ENCODE measurements at places on chromosomes 6 and 20.

- peak; percentile 70 for DNase-seq
These were observed 512.9 kb downstream of the UTRN start for GRCh38 chr6:144797881-144798589.

GRCh38 chr6:17415321-17415720, 21.9 kb downstream of the CAP2 start:
- no peak for DNase-seq

- DNase-seq, result no peak
These were observed 125.9 kb upstream of the MLIP start for GRCh38 chr6:53985366-53985765.

DNA sequence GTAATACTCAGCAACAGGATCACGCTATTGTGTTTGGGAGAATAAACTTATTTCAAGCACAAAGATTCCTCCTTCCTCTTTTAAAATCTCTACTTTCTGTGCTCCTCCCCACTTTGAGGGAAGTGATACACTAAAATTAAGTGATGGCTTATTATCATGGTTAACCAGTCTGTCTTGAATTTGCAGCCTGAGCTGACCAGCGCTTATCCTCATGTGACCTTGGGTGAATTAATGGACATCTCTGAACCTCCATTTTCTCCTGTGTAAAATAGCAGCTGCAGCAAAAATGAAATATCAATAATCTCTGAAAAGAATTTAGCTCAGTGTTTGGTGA, 222.6 kb downstream of the BCAS1 start:
- no peak for DNase-seq

DNA sequence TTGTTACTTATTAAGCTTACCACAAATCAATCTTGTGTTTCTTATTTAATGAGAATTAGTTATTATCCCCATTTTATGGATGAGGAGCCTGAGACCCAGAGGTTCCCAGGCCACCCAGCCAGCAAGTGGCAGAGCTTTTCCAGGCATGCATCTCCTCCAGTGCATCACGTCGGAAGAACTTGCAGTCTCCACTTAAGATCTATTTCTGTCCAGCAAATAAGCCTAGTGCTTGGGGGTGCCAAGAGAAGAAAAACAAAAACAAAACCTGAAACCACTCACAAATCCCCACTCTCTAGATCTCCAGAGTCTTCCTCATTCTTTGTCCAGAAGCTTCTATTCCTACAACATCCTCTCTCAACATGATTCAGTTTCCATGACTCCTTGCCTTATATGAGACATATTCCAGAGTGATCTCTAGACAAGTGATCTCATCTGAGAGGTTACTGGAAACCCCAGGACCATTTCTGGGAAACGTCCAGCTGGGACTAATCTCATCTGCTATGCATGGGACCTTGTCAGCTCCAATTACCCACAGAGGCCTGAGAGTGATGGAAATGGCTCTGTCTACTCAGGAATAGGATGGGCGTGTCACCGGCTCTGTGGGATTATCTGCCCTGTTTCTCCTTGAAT, 4.1 kb downstream of the GUCA1B start:
- DNase-seq, result peak; percentile 61

DNA sequence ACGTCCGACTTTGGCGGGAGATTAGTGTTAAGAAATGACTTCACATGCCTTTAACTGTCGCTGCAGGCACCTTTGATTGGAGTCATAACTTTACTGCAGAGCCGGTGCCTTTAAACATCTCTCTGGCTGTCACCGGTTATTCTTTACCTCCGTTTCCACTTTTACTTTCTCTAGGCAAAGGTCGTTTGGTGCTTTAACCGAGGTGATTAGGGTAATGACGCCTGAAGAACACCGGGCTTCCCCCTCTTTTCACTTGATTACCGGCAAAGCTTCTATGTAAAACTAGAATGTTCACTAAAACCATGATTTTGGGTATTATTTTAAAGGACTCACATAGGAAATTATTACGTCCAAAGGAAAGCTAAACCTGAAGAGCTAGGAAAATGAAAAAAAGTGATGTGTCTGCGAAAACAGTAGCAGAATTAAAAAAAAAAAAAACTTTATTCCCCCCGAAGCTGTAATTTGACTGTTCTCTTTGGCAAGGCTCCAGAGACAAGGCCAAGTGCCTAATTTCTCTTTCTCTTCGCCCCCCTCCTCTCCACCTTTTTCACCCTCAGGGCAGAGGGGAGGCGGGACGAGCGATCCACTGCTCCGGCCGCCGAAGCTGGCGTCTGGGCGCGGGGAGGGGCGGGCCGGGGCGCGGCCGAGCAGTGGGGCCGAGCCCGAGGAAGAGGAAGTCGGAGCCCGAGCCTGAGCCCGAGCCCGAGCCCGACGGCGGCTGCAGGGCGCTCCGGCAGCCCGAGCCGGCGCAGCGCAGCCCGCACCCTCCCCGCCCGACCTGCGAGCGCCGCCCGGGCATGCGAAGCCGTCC, at the start of gene PLEKHG1:
Gene PLEKHG1, plus strand, starts transcription at position 687 of the 811 bp plus-strand sequence. CDS start 133,797 bp downstream, outside the sequence.
- no peak for DNase-seq

GRCh38 chr6:161575523-161576254, 301.8 kb upstream of the AGPAT4 start:
- DNase-seq, result no peak

DNA sequence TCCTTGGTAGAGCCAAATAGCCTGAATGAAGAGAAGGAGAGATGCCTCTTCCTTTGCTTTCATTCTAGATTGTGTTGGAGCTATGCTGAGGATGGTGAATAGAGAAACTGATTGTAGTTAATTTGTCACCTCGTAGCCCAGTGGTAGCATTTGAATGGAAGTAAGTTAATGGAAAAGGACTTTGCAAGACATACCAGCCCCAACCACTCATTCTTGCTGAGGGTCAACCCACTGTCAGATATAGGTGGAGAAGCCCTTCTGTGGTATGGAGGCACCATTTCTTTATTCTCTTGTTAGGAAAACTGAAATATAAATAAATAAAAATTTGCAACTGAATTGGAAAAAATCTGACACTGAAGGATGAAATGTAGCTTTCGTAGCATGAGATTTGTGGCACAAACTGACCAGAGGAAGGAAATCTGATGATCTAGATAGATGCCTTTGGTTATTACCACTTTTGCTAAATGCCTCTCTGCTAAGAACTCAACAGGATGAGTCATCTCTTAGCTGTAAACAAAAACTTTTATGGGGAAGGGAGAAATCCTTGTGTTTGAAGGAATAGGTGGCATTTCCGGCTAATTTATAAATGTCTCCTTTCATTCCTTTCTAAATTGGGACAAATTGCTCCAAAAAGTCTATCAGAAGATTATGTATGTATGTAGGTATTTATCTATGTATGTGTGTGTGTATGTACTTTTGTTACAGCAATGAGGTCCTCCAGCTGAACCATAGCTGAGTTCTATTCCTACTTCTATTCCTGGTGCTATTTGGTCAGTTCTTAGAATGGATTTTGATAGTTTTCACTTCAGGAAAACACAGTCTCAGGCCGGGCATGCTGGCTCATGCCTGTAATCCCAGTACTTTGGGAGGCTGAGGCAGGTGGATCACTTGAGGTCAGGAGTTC, 76.5 kb upstream of the SUPT3H start:
- DNase-seq, result peak; percentile 60

DNA sequence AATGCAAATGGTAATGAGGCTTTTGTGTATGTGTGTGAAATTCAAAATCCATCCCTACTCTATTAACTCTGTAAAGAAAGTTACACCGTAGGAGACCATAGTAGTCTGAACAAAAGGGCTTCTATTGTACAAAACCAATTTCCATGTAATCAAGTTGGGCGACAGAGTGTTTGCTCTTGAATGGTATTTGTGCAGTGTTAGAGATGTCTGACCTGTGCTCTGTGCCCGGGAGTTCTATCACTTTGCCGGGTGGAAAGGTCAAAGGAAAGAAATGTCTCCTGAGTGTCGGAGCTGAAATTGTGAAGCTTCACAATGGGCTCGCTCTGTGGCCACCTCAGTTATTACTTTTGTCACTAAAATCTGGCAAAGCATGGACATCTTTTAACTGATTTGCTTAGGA, 312.0 kb downstream of the SAMD5 start:
- no peak for DNase-seq

DNA sequence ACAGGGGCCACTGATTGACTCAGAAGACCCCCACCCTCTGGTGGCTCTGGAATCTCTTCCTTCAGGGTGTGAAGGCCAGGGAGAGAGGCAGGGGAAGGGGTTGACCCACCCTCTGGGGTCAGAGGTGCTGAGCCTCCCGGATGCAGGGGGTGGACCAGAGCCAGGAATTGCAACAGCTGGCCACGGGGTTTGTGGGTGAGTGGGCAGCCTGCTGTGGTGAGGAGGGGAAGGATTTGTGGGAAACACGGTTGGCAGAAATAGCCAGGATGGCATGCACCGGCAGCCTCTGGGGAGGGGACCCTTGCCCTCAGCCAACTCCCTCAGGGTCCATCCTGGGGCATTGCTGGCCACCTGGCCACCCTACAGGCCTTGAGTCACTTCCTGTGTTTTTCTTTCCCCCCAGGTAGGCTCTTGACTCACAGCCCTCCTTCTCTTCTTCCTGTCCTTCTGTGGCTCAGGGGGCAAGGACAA, 92.8 kb downstream of the MRPL14 start:
- DNase-seq, result no peak

- peak; percentile 84 for DNase-seq
These were observed 23.2 kb upstream of the ROS1 start for GRCh38 chr6:117448732-117449485.

- DNase-seq, result no peak
These were observed 1.3 kb upstream of the PPP1R3G start for GRCh38 chr6:5083813-5084359.

GRCh38 chr6:50654155-50654554, 59.2 kb upstream of the TFAP2D start:
- no peak for DNase-seq

All from GM04504 (cell line).